ENCODE measurements at places on chromosomes 1 and 21. TPM values are rescaled to one million over a fixed set of nuclear protein-coding genes. Genes with fewer than 3 reads are reported as not detected.

The RSBN1 gene
- 23.0 TPM for polyA plus RNA-seq

The A3GALT2 gene
- polyA plus RNA-seq = 0.51 TPM

The TIPRL gene
- polyA plus RNA-seq = 45.1 TPM

The SV2A gene
- 7.5 TPM for polyA plus RNA-seq

The TBX19 gene
- 3.0 TPM for polyA plus RNA-seq

The KCNE2 gene
- polyA plus RNA-seq = 0.81 TPM

The ECM1 gene
- 15.0 TPM for polyA plus RNA-seq

The FPGT gene
- 27.3 TPM for polyA plus RNA-seq

The OXCT2 gene
- polyA plus RNA-seq = 0.28 TPM

The SPATA45 gene
- polyA plus RNA-seq = 0.28 TPM

DNA sequence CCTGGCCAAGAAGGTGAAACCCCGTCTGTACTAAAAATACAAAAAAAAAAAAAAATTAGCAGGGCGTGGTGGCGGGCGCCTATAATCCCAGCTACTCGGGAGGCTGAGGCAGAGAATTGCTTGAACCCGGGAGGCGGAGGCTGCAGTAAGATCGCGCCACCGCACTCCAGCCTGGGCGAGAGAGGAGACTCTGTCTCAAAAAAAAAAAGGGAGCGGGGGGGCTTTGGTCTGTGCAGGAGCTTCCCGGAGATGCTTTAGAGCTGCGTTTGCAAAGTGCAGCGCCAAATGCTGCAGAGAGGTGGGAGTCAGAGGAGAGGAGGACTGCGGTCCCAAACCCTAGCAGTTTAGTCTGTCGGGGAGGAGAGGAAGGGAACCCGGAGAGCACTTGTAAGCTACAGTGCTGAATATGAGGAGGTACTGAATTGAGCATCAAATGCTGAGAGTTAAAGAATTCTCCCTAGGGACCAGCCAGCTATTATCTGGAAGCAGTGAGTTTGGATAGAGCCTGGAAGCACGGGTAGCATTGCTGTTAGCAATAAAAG, 569 bp downstream of the FALEC start:
- DNase-seq = no peak

- no peak for DNase-seq
These were observed 116.3 kb upstream of the SOD1 start for GRCh38 chr21:31543191-31543590.

- no peak for DNase-seq
These were observed 483 bp downstream of the TCEANC2 start for GRCh38 chr1:54053745-54054437.

- DNase-seq = no peak
These were observed 1.4 kb upstream of the DPH2 start for GRCh38 chr1:43968348-43968948.

DNA sequence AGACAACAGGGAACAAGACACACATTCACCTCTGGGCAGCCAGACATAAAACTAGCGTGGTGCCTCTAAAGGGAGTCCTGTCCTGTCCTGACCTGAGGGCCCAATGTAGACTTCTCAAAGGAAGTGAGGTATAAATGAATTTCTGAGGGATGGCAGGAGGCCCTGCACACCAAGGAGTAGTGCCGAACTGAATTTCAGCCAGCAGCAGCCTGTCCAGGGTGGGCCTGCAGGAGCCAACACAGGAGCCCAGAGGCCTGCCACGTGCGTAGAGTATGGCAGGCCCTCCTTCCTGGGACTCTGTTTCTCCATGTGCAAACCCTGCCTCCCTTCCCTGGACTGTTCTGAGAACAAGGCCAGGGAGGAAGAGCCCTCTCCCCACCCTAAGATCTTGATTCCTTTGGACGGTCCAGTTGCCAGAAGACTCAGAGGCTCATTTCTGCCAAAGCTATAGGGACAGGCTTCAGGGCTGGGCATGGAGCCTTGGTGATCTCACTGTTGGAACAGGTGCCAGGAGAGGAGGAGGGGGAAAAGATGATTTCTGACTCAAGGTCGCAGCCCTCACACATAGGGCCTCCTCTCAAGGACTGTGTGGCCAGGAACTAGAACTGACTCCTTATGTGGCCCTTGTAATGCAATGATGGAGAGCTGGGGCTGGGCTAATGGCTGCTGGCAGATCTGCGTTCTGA, 1.8 kb upstream of the FABP3 start:
- DNase-seq = no peak

DNA sequence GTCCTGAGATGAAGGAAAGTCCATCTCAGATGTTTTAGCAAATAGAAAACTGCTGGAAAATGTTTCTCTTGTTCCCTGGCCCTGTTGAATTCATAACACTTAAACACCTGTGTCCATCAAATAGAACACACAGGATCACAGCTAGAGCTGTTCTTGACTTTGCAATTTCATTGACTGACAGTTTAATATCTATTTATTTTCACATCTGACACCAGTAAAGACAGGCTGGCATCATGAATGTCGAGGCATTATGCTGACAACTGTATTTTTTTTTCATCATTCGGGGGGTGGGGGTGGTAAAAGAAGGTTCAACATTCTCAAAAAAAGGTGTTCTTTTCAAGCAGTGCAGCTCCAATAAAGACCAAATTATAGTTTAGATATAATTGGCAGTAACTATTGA, 591.2 kb upstream of the PTBP2 start:
- DNase-seq = no peak

GRCh38 chr21:45962531-45963231, 18.9 kb upstream of the COL6A1 start:
- no peak for DNase-seq

DNA sequence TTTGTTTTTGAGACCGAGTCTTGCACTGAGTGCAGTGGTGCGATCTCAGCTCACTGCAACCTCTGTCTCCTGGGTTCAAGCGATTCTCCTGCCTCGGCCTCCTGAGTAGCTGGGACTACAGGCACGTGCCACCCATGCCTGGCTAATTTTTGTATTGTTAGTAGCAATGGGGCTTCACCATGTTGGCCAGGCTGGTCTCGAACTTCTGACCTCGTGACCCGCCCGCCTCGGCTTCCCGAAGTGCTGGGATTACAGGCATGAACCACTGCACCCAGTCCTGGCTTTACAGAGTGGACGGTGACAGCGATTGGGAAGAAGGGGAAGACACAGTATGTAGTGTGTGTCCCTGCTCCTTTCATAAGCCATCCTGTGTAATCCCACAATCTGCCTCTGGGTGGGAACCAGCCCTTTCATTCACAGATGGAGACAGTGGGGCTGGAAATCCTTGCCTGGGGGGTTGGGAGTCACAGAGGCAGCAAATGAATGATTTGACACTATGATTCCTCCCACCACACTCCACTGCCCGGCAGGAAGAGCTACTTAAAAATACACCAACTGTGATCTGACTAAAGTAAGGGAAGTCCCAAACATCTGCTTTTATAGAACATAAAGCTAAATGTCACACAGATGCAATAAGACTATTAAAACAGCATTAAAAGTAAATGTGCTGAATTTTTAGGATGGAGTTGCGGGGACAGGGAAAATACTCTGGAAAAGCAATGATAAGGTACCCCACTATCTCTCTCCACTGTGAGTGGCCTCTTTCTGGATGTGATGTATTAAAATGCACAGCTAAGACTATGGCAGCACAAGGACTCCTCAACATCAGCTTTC, 4.5 kb downstream of the PARP1 start:
- no peak for DNase-seq

GRCh38 chr1:87362063-87362833, 33.6 kb downstream of the LMO4 start:
- DNase-seq = no peak

GRCh38 chr1:226706684-226707083, 32.4 kb downstream of the ITPKB start:
- no peak for DNase-seq

DNA sequence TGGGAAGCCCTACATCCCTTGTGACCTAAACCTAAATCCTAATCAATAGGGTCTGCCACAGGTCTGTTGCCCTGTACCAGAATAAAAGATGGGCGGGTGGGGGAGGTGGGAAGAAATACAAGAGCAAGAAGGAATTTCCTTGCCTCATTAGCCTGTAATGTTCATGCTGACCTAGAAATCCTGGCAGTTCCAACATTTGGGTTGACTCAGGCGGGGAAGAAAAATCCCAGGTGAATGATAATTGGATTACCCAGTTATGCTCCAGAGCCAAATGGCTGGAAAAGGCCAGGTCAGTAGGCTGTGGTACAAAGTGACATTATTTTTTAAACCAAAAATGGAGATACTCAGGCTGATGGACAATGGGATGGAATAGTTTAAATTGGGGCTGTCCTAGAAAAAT, 27.3 kb upstream of the A3GALT2 start:
- DNase-seq = no peak

- DNase-seq = no peak
These were observed 3.1 kb downstream of the ACADM start for GRCh38 chr1:75727571-75727970.

DNA sequence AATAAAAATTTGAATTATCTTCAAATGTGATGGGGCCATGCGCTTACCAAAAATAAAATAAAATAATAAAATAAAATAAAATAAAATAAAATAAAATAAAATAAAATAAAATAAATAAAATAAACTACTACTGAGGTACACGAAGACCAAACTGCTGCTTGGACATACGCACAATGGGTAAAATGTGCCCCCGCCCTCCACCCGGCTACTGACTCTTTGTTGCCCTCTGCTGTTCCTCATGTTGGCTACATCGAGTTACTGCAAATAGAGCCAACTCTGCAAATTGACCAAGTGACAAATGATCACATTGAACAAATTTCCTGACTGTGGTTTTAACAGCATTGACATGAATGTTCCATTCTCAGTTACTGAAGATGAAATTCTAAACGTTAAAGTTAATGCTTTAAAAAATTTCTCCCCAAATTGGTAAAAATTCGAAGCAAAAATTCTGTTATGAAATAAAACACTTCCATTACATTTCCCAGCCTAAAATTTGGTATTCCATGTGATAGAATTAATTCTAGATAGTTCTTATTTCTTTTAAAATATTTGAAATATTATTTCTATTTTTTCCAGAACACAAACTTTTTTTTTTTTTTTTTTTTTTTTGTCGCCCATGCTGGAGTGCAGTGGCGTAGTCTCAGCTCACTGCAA, 18.8 kb upstream of the MAP1LC3C start:
- DNase-seq = no peak

DNA sequence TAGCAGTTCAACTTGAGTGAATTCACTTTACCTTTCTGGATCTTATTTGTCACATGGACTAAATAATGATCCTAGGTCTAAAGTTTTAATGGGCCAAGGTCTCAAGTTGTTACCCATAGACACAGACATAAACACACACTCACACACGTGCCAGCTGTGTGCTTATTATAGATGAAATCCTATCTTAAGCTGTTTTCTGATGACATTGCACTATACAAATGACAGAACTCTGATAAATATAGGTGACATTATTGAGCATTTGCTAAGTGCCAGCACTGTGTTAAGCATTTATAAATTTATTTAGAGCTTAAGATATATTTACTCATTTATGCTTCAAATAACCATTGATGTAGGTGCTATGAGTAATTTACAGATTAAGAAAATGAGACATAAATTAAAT, 474.4 kb upstream of the NR5A2 start:
- no peak for DNase-seq

DNA sequence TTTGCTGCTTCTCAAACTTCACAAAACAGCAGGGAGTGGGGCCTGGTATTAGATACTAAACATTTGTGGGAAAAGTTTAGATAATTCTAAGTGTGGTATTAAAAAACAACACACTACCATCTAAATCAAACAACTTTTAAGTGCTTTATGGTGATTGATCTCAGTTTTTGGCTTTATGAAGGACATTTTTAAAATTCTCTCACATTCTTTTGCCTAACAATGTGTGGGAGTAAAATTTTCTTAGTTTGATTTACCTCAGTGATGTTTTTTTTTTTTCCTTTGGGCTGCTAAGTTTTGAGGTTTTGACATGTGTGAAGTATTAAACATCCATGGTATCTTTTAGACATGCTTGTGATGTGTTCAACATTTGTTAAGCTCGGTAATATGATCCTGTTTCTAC, 116.2 kb downstream of the DISP1 start:
- DNase-seq = no peak

GRCh38 chr1:61337441-61337951, 255.1 kb downstream of the NFIA start:
- DNase-seq = peak; percentile 50

DNA sequence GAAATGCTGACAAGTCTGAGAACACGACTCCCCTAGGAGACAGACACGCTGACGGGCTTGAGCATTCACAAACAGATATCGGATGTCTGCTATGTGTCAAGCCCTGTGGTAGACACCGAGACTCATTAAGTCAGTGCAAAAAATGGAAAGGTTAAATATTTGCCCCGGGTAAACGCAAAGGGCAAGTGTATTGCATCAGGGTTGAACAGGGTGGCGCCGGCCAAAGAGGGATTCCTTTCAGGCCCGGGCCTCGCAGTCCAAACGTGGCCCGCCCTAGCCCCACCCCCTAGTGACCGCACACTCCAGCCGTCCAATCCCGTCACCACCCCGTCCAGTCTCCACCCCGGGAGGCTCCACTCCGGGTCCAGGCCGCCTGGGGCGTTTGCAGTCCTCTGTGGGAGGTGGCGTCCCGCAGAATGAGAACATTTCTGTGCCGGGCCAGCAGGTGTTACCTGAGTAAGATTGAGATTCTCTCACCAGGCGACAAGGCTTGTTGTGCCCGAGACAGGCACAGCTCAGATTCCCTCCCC, 16.3 kb upstream of the TMEM9 start:
- peak; percentile 95 for DNase-seq

GRCh38 chr1:37169241-37169640, 134.9 kb upstream of the GRIK3 start:
- no peak for DNase-seq
